ENCODE measurements at places on chromosomes 4 and X. TPM values are rescaled to one million over a fixed set of nuclear protein-coding genes. Genes with fewer than 3 reads are reported as not detected.

TLL1 gene
- total RNA-seq: 4.8 TPM

DNA sequence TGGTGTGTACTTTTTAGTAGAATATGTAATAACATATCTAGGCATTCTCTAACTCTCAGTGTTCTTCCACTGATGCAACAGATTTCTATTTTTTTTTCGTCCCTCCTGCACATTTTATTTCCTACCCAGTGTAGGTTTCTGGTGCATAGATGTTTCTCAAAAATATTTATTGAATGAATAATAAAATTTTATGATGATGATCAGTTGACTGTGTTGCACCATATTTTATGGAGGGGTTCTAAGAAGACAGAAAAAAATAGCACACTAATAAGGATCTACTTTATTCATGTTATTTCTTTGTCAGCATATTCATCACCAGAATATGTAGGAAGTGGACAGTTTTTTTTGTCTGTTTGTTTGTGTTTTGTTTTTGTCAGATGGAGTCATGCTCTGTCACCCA is 2529.3 kb downstream of the ARAP2 start:
- peak; percentile 43 for DNase-seq

- peak; percentile 56 for DNase-seq
Observed at GRCh38 chr4:173505924-173506518, 24.0 kb downstream of the HAND2 start.

KDM5C gene
- total RNA-seq: 159 TPM
